ENCODE measurements at places on chromosomes 3 and 15.

GRCh38 chr3:197420115-197420514, 121.7 kb upstream of the DLG1 start:
- DNase-seq: no peak

- no peak for DNase-seq
These were observed 11.4 kb upstream of the SLC6A6 start for GRCh38 chr3:14391033-14391432.

- no peak for DNase-seq
These were observed 100.1 kb downstream of the DPH6 start for GRCh38 chr15:35445891-35446290.

- DNase-seq: no peak
These were observed 300.1 kb upstream of the PROK2 start for GRCh38 chr3:72085036-72085435.

GRCh38 chr3:89221924-89222323, 114.5 kb downstream of the EPHA3 start:
- no peak for DNase-seq

DNA sequence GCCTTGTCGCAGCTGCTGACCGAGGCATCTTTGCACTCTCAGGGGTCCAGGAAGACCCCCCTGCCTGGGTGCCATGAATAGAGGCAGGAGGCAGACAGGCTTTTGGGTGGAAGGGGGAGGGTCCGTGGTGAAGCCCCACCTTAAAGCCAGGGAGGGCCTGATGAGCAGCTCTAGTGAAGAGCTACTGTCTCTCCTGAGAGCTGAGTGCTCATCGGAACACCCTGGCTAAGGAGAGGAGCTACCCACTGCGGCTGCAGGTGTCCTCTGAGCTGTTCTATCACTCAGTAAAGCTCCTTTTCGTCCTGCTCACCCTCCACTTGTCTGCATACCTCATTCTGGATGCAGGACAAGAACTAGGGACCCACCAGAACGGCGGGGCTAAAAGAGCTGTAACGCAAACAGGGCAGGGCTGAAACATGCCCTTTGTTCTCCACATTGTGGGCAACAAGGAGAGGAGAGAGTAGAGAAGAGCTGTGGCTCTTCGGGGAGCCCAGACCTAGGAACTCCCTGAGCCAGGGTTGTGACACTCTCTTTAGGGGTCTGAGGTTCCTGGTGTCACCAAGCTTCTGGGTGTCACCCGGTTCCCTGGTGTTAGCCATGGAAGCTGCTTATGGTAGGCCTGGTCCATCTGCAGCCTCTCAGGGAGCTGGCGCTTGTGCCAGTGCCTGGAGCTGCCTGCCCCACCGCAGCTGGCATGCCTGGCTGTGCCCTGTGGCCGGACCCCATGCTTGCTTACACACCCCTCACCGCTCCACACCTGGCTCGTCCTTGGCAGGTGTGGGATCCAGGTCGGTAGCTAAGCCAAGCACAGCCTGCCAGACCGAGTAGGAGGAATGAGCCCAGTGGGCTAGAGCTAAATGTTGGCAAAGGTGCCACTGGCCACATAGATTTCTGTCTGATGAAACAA, 26.2 kb upstream of the TFG start:
- DNase-seq: no peak

GRCh38 chr15:82570721-82571508, 30.7 kb upstream of the RPS17 start:
- DNase-seq: no peak

DNA sequence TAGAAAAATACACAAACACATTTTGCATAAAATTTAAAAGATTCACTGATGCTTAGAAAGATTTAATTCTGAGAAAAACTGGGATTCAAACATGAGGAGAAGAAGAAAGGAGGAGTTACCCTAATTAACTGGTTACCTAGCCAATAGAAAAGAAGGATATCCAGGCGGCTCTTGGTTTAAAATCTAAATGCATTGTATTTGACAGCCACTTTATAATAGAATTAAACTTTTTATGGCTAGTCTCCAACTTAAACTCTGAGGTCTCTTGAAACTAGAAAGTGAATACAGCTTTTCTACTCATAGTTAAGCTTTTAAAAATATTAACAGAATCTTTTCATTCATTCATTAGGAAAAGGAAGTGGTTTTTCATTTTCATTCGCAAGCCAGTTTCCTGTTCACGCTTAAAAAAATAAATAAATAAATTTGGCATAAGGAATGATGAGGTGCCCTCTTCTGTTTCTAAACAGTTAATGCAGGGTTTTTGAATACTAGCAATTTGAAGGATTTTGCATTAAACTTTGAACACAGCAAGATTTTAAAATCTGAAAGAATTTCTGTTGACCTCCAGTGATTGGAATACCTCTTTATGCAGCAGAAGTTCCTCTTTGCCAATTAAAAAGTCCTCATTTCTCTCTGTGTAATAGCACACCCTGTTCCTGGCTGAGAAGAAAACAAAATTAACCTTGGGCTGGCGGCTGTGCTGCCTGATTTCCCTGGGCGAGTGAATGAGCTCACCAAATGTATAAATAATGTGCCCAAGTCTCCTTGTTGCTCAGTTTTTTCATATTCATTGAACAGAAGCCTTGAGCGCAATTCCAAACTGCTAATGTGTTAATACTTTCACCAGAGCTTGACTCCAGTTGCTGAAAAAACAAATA, 105.1 kb downstream of the ZMAT3 start:
- peak; percentile 1 for DNase-seq

GRCh38 chr15:34737477-34737876, 17.3 kb downstream of the GJD2 start:
- DNase-seq: no peak

DNA sequence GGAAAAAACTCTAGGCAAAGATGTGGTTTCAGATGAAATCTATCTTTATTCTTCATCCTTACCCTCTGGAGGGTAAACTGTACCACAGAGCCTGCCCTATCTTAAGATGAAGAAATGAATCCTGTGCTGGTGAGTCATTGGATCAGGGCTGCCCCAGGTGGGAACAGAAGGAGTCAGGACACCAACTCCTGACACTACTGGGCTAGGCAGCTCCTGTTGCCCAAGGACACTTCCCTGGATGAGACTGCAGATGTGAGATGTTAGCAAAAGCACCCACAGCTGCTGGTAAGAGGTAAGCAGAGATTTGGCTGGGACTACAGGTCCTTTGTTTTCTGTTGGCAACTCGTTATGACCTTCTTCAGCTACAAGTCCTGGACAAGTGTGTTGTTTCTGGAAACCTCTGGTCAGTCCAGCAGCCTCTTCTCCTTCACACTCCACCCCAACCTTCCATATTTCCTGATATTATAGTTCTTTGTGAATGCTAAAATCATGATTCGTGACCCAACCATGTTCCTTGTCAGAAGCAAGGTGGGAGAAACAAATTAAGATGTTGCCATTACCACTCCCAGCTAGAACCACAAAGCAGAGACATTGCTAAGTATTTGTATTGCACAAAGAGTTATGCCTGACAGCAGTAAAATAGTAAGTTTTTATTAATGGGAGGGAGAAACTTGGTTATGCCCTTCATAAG, 104.2 kb upstream of the TGFBR2 start:
- DNase-seq: no peak
